HuH-7.5 (cell line): ENCODE measurements at places on chromosomes 6 and 20.

GRCh38 chr6:22145823-22146677, 150.8 kb downstream of the PRL start:
- DNase-seq: no peak

GRCh38 chr6:36034441-36034840, 6.8 kb downstream of the MAPK14 start:
- DNase-seq: no peak

DNA sequence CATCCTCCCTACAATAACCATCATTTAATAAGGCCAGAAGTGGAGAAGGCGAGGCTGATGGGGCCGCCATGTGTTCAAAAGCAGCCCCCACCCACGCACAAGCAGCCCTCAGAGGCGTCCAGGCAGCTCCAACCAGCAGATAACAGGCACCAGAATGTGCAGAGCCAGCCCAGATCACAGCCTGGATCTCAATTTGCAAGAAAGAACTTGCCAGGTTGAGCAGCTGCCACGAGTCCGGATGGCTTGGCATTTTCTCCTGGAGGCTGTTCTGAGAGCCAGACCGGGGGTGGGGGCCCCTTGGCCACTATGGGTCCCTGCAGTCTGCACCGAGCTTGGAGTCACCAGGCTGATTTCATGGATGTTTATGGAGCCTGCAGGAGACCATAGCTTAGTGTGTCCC, 338.1 kb downstream of the PREX1 start:
- DNase-seq: no peak

DNA sequence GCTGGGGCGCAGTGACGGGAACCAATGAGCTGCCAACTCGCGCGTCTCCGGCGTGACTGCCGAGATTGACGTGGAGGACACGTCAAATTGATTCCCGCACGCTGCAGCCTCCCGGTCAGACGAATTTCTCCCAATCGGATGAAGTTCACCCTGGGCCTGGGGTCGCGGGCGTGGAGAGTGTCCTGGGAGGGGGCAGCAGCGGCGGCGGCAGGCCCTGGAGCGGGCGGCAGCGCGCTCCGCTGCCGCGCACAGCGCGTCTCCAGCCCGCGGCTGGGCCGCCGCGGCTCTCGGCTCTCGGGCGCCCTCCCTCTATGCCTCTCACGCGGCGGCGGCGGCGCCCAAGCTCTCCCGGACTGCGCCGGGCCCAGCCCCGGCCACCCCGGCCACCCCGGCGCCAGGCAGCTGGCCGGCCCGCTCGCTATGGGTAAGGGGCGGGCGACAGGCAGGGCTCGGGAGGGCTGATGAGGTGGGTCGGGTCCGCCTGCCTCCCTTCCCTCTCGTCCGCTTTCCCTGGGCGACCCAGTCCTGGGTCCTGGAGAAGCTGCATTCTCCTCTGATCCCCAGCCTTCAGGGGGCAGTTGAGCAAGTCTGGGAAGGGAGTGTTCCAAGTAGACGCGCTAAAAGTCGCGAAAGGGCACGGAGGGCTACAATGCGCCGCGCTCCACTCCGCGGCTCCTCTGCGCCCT, at the start of gene PAX1:
Gene PAX1, plus strand, starts transcription at position 90 of the 686 bp plus-strand sequence. Its CDS starts 49 bp downstream, at position 139.
- no peak for DNase-seq

- DNase-seq: no peak
Measured at GRCh38 chr6:8084586-8084985, 17.8 kb downstream of the EEF1E1 start.

DNA sequence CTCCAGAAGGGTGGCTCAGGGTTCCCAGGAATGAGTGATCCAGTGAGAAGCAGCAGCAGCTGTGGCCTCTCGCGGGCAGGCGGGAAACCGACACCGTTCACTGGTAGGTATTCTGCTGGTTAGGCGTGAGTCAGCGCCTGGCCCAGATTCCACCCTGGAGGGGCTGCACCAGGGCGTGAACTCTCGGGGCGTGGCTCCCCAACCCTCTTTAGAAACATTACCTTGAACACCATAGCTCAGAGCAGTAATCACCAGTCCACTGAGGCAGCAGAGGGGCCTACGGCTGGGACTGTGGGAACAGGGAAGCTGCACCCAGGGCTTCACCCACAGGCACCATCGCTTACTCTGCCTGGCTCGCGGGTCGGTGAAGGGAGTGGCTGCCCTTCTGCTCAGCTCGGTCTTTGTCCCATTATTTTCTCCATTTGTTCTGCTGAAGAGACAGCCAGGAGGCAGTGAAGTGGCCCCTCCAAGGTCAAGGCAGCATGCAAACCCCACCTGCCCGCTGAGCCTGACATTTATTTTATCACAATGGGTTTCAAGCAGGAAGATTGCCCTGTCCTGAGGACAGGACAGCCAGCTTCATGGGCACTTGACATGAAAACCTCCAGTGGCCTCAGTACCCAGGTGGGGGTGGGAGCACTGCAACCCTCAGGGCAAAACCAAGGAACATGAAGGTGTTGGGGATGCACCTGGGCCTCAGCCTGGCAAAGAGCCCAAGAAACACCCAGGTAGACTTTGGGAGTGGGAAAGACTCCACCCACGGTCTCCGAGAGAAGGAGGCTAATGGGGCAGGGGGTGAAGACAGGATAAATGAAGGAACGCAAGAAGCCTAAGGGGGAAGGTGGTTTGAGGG, 51.0 kb upstream of the CD93 start:
- DNase-seq: no peak

GRCh38 chr20:9507544-9508239, 6.7 kb upstream of the LAMP5 start:
- no peak for DNase-seq

DNA sequence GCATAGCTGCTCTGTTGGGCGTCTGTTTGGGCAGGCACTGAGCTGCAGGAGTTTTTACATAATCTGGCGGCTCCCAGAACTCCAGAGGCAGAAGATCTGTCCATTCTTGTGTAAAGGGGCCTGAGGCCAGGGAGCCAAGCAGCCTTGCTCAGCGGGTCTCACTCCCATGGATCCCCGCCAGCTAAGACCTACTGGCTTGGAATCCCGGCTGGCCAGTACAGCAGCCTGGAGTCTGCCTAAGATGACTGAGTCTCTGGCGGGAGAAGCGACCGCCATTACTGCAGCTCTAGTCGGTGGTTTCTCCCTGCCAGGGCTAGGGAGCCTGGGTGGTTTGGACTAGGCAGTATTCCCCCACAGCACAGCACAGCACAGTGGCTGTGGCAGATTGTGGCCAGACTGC, 268.4 kb upstream of the SYNCRIP start:
- DNase-seq: no peak
